Fibroblast of gingiva (primary cell): ENCODE measurements at places on chromosomes 13 and 19.

GRCh38 chr13:73593199-73593765 lies 534.5 kb downstream of the KLF5 start:
- DNase-seq, result no peak

GRCh38 chr19:34881982-34882381 lies 44.7 kb upstream of the ZNF30 start:
- DNase-seq, result no peak

GRCh38 chr19:51398096-51398704 lies 7.8 kb upstream of the C19orf84 start:
- peak; percentile 27 for DNase-seq

DNA sequence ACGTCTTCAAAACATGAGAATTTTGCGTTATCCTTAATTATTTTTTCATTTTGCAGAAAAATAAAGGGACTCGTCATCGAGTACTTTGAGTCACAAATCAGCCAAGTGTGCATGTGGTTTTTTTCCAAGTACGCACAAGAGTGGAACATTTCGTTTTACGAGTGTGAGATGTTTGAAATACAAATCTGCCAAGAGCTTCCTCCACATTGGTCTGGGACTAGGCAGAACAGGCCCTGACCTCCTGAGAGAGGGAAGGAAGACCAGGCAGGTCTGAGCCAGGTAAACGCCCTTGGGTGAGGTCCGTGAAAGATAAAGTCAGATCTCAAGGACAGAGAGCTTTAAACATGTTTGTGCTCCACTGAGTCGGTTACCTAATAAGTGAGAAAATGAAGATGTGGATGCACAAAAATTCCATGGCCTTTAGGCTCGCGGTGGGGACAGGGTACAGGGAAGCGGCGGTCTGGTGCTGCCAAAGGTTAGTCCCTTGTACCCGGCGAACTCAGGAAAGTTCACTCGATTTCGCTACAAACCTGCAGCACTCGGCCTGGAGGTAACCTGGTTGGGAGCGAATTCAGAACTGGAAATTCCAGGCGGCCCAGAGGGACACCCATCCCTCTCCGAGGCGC lies 473 bp upstream of the ITM2B start:
- no peak for DNase-seq

GRCh38 chr13:77537289-77537919 lies 1.9 kb downstream of the SCEL start:
- no peak for DNase-seq

- DNase-seq, result no peak
Observed at GRCh38 chr13:45851171-45851921, at the start of gene SIAH3. Gene SIAH3 (minus strand): TSS chr13:45851753. CDS start chr13:45851629, 124 bp downstream.

DNA sequence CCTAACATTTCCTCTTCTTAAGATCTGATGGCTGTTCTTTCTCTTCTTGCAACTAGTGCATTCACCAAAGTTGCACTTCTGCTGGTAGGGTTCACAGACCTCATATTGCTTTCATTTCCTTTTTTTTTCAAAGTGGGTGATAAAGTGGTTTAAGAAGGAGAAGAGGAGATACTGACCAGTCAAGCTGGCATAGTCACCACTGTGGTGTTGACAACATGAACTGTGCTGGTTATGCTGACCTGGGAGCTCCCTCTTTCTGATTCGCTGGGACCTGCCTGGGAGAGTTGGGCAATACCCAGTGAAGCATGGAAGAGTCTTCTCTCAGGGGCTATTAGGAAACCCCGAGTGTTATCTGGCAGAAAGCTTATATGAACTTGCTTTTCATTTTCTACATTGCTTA lies 222.9 kb downstream of the SLITRK5 start:
- no peak for DNase-seq

- DNase-seq, result no peak
Observed at GRCh38 chr13:93172109-93172508, 54.5 kb upstream of the GPC6 start.

GRCh38 chr13:97810152-97810551 lies 143.3 kb upstream of the IPO5 start:
- DNase-seq, result no peak
